ENCODE measurements at places on chromosomes 4 and X.
A peak's percentile ranks its signal among the peaks of the same experiment; 100 is the strongest.

- H3K27ac ChIP-seq: no peak overlapping the region
- H3K27me3 ChIP-seq: no peaks in the 10 kb centered on the region
- no peaks in the 10 kb centered on the region for H3K36me3 ChIP-seq
- H3K4me3 ChIP-seq: no peak overlapping the region
These were observed 109.2 kb upstream of the GRPR start for GRCh38 chrX:16014171-16014570.

DNA sequence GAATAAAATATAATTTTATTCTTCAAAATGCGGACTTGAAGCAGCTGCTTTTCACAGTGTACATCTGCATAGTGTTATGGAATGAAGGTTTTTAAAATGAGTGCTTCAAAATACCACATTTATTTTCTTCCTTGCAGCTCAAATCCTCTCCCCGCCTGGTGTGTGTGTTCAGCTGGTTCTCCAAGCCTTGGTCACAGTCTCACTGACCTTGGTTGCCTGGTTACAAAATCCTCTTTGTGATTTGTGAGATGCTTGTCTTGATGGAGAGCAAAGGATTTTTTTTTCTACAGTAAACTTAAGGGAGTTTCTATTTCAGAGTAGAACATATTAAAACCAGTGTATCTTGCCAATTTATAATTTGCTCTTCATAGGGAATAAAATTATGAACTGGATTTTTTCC, 139.2 kb downstream of the PCDH18 start:
- peak; percentile 36 for DNase-seq
- H3K4me1 ChIP-seq: no peaks in the 10 kb centered on the region
- no peaks in the 10 kb centered on the region for H3K36me3 ChIP-seq
- no peak overlapping the region for H3K4me3 ChIP-seq
- H3K27me3 ChIP-seq: no peaks in the 10 kb centered on the region
- H3K27ac ChIP-seq: no peak overlapping the region

- peak overlapping the region; percentile 96 for H3K27ac ChIP-seq
- H3K4me3 ChIP-seq: peak overlapping the region; percentile 74
- no peaks in the 10 kb centered on the region for H3K27me3 ChIP-seq
- H3K36me3 ChIP-seq: no peaks in the 10 kb centered on the region
These were observed 13.6 kb upstream of the TMEM156 start for GRCh38 chr4:39045827-39046221.

DNA sequence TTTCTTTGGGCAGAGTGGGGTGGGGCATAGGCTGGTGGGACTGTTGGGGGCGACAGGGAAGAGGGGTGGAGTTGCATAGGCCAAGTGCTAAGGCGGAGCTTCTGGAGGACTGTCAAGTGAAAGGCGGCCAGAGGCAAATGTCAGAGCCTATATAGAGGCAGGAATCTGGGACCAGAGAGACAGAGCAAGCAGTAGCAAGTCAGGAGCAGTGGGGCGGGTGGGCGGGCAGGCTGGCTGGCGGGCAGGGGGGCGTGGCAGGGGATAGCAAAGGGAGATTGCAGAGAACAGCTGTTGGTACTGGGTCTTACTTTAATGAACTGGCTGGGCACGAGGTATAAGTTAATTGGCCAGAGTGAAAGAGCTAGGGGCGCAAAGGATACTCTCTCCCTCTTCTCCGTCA, 89.8 kb downstream of the RTL9 start:
- no peak for DNase-seq
- H3K36me3 ChIP-seq: no peaks in the 10 kb centered on the region
- H3K4me1 ChIP-seq: no peaks in the 10 kb centered on the region
- H3K4me3 ChIP-seq: no peak overlapping the region

DNA sequence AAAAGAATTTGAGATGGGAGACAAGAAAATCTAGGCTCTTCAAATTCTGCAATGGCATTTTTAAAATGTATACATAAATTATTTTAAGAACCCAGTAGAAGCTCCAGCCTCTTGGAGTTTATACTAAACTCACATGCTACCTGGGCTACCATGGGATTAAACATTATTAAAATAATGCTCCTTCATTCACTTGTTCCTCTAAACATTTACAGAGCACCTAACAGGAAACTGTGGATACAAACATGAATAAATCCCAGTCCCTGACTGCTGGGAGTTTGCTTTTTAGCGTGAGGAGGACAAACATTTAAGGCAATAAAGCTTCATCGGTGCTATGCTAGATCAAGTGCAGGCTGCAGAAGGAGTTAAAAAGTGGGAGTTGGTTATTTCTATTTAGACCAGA, 5.4 kb upstream of the SPP1 start:
- H3K4me3 ChIP-seq: no peak overlapping the region
- H3K36me3 ChIP-seq: no peaks in the 10 kb centered on the region
- H3K27me3 ChIP-seq: no peaks in the 10 kb centered on the region
- no peak for DNase-seq

All from heart right ventricle (tissue), 16 donors.